ENCODE measurements at places on chromosomes 5 and 9.

DNA sequence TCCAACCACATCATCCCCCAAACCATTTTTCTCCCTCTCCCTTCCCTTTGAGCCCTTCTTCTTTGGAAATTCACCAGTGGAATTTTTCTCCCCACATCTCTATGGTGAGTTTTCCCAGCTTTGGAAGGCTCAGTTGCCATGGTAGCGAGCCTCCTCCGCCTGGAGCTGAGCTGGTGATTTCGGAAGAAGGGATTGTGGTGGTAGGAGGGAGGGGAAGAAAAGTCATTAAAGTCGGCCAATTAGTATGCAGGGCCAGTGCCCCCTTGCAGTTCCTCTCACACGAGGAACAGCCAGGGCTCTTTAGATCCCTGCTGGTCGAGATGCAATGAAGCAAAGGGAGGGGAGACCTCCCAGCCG lies 322.0 kb downstream of the NTRK2 start:
- DNase-seq: no peak

DNA sequence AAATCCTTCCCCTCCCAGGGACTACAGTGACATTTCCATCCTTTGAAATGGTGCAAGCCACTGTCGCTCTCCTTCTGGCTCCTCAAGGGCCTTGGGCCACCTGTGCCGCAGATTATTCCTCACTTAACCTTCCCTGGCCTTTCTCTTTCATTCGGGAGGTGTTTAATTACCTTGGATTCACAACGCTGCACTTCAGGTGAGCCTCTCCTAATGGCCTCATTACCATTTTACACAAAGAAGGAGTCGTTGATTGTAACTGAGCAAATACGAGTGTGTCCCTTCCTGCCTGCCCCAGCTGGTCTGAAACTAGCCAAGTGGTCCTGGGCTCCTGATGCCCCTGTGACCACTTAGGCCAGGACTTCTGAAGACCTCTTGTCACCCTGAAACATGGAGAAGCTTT lies 205.0 kb downstream of the CRB2 start:
- no peak for DNase-seq

GRCh38 chr9:133048595-133048994 lies 13.2 kb upstream of the CEL start:
- DNase-seq: no peak

- DNase-seq: no peak
Measured at GRCh38 chr9:109977521-109977920, 197.5 kb downstream of the PALM2AKAP2 start.

- no peak for DNase-seq
Measured at GRCh38 chr5:39606591-39606990, 181.8 kb upstream of the DAB2 start.

DNA sequence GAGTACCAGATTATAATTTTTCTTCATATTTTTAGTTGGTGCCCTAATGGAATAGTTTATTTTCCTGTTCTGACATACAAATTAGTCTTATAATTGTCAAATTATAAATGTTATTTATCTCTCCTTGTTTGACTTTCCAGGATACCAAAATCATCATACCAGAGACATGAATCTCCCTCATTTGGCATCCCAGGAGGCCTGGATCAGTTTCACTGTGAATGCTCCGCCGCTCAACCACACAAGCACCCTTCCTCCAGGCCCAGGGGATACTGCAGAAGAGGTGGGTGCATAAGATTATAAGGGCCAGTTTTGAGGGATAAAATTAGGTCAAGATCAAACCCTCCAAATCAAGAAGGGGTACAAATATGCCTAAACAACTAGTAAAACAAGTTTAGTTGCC lies 1229.3 kb downstream of the CDH12 start:
- DNase-seq: no peak

DNA sequence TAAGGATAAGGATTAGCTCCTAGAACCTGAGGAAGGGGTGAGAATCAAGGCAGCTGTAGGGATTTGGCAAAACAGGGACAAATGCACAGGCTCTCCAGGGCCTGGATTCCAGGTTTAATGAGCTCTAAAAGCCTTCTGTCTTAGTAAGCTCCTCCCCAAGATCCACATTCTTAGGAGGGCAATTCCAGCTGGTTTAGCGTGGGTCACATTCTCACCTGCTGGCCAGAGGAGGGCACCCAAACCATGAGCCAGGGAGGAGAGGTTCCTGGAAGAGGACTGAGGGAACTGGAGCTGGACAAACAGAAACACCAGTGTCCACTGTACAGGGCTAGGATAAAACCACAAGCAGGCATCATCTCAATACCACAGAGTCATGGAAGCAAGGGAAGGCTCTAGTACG lies 480.0 kb downstream of the CCDC171 start:
- no peak for DNase-seq

- DNase-seq: no peak
Measured at GRCh38 chr9:136241542-136241941, 4.1 kb downstream of the QSOX2 start.

Measured in left ventricle myocardium inferior (tissue), 1 donor.